ENCODE measurements at places on chromosomes 7 and 10.

DNA sequence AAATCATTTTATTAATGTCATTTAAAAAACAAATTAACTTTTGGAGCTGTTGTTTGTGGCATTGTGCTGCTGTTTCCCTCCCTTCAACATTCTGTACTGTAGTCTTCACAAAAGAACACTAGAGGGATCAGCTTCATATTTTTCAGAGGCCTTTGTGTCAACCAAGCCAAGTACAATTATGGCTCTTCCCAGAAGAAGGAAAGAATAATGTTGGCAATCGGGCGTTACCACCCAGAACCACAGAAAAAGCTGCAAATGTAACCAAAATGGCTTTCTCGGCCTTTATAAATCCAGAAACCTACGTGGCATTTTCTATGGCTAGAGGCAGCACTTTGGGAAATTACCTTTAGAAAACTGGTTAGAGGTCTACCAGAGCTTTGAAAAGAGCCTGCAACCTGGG lies 98.8 kb upstream of the COL1A2 start:
- DNase-seq = no peak

GRCh38 chr7:77812290-77812685 lies 13.7 kb downstream of the PHTF2 start:
- no peak for DNase-seq

GRCh38 chr10:72638586-72639440 lies 12.9 kb upstream of the MICU1 start:
- DNase-seq = no peak

- no peak for DNase-seq
These were observed 17.0 kb upstream of the ECHDC3 start for GRCh38 chr10:11724938-11725776.

GRCh38 chr7:12467837-12468236 lies 64.2 kb upstream of the VWDE start:
- no peak for DNase-seq

Measured in amygdala (tissue), 56 donors.